Vein endothelial cell (primary cell): ENCODE measurements at places on chromosomes 5 and 9. TPM values are rescaled to one million over a fixed set of nuclear protein-coding genes. Genes with fewer than 3 reads are reported as not detected.

The MRPL36 gene
- 40.2 and 47.1 TPM in 2 replicates for total RNA-seq

The TOMM5 gene
- total RNA-seq = 136 and 141 TPM in 2 replicates

The SSBP2 gene
- 8.4 and 8.8 TPM in 2 replicates for total RNA-seq

The C9orf43 gene
- total RNA-seq = 1.2 and 1.3 TPM in 2 replicates

The DBH gene
- total RNA-seq = not detected in 2 replicates

The CDX1 gene
- total RNA-seq = not detected in 2 replicates

The INSL6 gene
- not detected in 2 replicates for total RNA-seq

The REEP2 gene
- total RNA-seq = 4.2 and 4.6 TPM in 2 replicates

The MRPL22 gene
- total RNA-seq = 15.0 and 20.4 TPM in 2 replicates

The TRAF2 gene
- 11.8 and 13.9 TPM in 2 replicates for total RNA-seq

The IL5 gene
- not detected in 2 replicates for total RNA-seq

The HMCN2 gene
- total RNA-seq = under 0.01 TPM in 1 of 2 replicates, not detected in the other

The CNTNAP3 gene
- 87.5 and 102 TPM in 2 replicates for total RNA-seq

The PTGER4 gene
- total RNA-seq = 83.0 and 92.9 TPM in 2 replicates

The KCNIP1 gene
- 0.19 and 0.98 TPM in 2 replicates for total RNA-seq

The FCN2 gene
- total RNA-seq = not detected in 2 replicates

The GRXCR2 gene
- total RNA-seq = not detected in 2 replicates

The N4BP3 gene
- 37.9 and 44.2 TPM in 2 replicates for total RNA-seq
